Karpas-422 (cell line): ENCODE measurements at places on chromosomes 6 and 20. TPM values are rescaled to one million over a fixed set of nuclear protein-coding genes. Genes with fewer than 3 reads are reported as not detected.

STX11 gene
- total RNA-seq = not detected in 2 replicates

PEDS1 gene
- 14.5 and 29.7 TPM in 2 replicates for total RNA-seq

GRCh38 chr20:60785785-60786184 lies 466.3 kb upstream of the CDH4 start:
- no peak for DNase-seq

DNA sequence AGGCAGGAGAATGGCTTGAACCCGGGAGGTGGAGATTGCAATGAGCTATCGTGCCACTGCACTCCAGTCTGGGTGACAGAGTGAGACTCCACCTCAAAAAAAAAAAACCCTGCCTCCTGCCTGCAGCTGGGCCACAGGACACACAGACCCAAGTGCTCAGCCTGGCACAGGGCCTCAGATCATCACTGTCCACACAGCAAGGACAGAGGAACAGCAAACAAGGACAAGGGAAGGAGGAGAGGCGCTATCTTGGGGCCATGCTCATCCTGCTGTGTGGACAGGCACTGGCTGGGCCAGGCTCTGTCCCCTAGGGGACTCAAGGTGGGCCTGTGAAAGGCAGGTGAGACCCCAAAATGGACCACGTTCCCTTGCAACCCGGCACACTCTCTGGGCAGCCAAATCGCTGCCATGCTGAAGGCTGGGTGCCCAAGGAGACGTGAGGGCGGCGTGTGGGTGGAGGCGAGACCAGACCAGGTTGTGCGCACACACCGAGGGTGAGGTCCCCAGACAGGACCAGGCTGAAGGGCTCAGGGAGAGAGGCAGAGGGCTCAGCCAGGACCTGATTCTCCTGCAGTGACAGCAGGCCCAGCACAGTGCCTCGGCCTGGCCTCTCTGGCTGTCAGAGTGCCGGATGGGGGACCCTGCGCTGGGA lies 9.1 kb downstream of the UCKL1 start:
- DNase-seq = no peak

- no peak for DNase-seq
Observed at GRCh38 chr6:57162028-57162427, 10.1 kb upstream of the BAG2 start.

- no peak for DNase-seq
Observed at GRCh38 chr20:50403565-50404418, 106.4 kb upstream of the PTPN1 start.
